Endothelial cell of umbilical vein (primary cell): ENCODE measurements at places on chromosomes 4 and X.
A peak's percentile ranks its signal among the peaks of the same experiment; 100 is the strongest.

DNA sequence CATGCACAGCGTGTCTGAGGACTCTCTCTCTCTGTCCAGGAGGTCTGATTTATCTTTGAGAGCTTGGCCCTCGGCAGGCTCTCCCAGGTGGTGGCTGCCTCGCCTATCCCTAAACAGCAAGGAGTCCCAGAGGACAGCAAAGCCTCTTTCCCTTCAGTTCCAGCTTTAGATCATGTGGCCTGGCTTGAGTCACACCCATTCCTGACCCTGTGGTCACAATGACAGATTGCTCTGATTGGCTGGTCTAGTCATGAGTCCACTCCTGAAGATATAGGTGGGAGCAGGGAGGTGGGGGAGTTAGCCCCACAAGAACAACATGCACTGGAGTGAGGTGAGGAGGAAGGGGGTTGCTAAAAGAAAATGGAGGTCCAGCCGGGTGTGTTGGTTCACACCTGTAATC is 12.1 kb upstream of the PORCN start:
- DNase-seq: no peak

DNA sequence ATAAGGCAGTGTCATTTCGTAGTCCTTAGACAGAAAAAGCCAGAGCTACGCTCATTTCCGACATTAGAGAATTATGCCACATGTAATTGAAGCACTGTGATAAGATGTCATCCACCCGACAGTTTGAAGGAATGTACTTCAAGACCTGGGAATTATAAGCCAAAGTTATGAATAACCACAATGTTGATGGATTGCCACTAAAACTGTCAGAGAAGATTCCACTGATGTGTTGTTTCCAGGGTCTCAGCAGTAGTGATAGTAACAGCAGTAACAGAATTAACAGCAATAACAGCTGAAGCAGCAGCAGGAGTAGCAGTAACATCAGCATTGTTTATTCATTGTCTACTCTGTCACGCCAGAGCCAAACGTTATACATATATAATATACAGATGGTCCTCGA is 24.7 kb downstream of the RAB33A start:
- DNase-seq: no peak

- no peak for DNase-seq
Observed at GRCh38 chrX:10833299-10834169, 213.1 kb upstream of the MID1 start.

- no peak for DNase-seq
Observed at GRCh38 chr4:169236873-169237626, 33.7 kb downstream of the SH3RF1 start.

DNA sequence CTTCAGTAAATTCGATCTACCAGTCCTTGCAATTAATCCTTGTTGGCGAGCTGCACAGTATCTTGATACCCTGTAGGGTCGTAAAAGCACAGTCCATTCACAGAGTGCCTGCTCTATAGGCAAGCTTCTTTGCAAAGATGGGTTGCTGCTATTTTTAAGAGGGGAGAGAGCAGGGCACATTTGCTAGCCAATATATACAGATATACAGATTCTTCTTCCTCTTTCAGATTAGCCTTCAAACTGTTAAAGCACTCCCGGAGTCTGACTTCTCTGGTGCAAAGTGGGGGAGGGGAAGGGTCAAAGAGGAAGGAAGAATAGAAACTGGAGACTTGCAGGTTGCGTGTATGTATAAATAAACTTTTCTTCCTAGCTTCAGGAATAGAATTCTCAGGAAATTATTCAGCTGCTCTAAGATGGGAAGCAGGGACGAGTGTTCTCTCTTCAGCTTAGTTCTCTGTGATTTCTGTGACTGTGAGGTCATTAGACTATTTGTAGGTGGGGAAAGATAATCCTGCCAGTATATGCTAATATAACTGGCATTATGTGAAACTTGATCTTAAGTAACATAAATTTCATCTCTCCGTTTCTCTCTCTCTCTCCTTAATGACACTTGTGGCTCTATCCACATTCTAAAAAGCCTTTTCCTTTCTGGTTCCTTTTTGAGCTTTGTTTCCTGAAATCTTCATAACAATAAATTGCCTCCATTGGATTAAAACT is at the start of gene CYSLTR1:
Gene CYSLTR1 (minus strand): TSS at position 242 of the 717 bp plus-strand sequence. CDS start 53,865 bp downstream, outside the sequence.
- DNase-seq: no peak

- DNase-seq: no peak
Observed at GRCh38 chrX:34147345-34147744, 15.2 kb upstream of the FAM47A start.

GRCh38 chr4:98343626-98344025 is 82.4 kb downstream of the RAP1GDS1 start:
- no peak for DNase-seq

DNA sequence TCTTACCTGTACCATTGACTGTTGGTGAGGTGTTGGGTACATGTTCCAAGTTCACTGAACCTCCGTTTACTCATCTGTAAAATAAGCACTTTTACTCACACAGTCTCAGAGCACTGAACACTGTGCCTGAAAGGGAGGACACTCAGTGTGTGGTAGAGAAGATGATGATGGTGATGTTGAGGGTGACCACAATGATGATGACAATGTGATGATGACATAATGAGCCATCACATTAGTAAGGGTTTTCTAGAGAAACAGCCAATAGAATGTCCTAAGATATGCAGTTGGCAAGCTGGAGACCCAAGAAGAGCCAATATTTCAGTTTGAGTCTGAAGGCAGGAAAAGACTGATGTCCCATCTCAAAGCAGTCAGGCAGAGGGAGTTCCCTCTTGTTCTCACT is 315.4 kb upstream of the IGFBP7 start:
- no peak for DNase-seq

DNA sequence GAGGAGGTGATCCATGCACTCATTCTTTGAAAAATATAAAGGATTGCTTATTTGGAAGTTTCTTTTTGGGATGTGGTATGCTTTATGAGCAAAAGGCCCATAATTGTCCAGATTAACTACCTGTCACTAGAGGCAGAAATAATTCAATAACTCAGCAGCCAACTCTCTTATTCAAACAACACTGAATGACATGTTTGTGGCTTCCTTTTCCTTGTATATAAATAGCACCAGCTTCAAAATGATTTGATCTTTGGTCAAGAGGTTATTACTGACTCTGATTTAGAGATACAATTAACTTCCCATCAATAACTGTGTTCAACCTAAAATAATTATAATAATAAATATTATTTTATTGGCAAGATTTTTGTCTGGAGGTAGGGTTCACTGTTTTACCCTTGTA is 232.3 kb downstream of the AFF2 start:
- no peak for DNase-seq

DNA sequence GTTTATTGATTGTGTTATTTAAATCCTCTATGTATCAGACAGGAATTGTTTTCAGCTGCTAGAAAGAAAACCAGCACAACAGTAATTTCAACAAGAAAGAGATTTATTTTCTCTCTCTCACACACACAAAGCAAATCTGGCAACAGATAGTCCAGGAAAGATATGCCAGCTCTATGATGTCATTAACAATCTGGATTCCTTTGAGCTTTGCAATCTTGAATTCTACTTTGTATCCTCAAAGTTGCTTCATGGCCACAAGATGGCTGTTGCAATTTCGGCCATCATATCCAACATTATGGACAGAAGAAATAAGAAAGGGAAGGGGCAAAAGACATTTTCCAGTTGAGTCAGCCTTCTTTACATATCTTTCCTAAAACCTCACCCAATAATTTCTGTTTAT is 19.8 kb upstream of the FMR1 start:
- no peak for DNase-seq

- peak; percentile 39 for DNase-seq
Observed at GRCh38 chr4:1033840-1034551, 22.6 kb downstream of the FGFRL1 start.

DNA sequence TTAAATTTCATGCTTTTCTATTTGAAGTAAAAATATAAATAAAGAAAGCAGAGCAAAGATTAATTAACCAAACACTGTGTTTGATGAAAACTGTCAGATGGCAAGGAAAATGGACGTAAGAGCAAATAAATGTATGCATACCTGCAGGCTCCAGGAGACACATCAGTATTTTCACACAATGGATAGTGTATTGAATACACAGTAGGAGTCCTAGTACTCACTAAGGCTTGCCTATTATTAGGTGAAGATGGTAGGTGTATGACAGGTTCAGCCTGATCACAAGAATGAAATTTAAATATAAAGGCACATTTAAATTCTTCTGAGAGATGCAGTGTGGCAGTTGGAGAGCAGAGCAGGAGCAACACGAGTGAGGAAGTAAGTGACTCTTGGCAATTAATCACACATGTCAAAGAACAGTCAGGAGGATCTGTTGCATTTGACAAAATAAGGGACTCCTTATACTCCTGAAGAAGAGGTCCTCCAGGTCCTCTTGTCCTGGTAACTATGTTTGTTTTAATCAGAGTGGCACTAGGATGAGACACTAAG is 106.0 kb upstream of the NDST4 start:
- DNase-seq: no peak

DNA sequence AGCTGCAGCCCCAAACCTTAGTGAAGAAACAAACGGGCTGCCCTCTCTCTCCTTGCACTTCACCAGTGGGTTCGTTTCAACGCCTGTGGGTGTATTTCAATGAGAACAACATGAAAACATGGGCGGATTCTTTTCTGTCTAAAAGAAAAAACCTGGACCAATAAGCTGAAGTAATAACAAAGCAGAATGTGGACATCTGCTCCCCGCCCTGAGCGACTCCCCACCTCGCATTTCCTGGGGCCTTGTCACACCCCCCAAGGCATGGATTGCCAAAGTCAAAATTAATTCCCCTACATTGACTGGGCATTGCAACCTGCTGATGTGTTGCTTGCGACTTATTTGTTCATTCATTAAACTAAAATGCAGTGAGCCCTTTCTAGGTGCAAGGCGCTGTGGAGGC is 142.9 kb downstream of the BCOR start:
- no peak for DNase-seq

- DNase-seq: no peak
Observed at GRCh38 chr4:186598686-186599085, 43.3 kb upstream of the MTNR1A start.
